ENCODE measurements at places on chromosomes 16 and 17.

DNA sequence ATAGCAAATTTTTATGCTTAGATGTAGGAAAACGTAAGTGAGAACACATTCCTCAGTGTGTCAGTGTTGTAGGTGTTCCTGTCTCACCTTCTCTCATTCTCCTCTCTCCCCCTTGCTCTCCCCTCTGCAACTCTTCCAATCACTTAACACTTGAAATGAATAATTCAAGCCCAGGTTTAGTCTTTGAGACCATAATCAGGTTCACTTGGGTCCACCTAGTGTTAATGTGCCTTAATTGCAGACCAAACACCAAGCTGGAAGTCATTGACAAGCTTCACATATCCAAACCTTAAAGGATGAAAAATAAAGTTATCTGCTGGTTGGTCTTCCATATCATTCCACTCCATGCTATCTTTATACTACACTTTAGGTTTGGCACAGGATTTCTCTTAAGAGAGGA, 37.0 kb downstream of the STXBP4 start:
- no peak for DNase-seq

- DNase-seq = no peak
These were observed 64.6 kb downstream of the ANKFN1 start for GRCh38 chr17:56217921-56218320.

DNA sequence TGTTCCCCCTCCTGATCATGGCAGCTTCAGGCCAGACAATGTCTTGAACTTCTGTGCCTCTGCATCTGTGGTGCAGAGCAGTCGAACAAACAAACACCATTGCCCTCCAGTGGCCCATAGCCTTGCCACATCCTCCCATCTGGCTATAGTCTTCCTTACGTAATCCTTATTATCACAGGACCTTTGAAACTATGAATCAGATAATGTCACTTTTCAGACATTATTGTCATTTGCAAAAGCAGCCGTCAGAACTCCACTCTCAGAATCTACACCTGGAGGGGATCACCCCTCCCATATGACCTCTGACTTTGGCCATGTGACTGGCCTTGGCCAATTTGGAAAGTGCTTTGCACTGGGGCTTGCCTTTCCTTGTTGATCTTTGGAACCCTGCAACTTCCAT, 387.3 kb downstream of the MAF start:
- DNase-seq = no peak

DNA sequence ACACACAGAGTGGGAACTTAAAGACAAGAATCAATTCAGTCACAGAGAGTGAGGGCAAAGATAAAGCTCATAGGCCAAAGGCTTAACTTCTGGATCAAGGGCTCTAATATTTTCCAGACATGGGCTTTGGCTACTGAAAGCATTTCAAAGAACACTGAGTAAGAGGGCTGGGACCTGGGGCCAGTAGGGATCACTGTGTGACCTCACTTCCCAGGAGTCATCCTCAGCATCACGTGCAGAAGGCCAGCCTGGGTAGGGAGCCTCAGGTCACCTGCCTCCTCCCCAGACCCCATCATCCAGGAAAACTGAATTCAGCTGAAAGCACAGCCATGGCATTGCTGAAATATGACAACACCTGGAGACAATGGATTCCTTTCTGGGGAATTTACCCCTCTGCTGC, 163.5 kb downstream of the RAB11FIP4 start:
- DNase-seq = no peak

DNA sequence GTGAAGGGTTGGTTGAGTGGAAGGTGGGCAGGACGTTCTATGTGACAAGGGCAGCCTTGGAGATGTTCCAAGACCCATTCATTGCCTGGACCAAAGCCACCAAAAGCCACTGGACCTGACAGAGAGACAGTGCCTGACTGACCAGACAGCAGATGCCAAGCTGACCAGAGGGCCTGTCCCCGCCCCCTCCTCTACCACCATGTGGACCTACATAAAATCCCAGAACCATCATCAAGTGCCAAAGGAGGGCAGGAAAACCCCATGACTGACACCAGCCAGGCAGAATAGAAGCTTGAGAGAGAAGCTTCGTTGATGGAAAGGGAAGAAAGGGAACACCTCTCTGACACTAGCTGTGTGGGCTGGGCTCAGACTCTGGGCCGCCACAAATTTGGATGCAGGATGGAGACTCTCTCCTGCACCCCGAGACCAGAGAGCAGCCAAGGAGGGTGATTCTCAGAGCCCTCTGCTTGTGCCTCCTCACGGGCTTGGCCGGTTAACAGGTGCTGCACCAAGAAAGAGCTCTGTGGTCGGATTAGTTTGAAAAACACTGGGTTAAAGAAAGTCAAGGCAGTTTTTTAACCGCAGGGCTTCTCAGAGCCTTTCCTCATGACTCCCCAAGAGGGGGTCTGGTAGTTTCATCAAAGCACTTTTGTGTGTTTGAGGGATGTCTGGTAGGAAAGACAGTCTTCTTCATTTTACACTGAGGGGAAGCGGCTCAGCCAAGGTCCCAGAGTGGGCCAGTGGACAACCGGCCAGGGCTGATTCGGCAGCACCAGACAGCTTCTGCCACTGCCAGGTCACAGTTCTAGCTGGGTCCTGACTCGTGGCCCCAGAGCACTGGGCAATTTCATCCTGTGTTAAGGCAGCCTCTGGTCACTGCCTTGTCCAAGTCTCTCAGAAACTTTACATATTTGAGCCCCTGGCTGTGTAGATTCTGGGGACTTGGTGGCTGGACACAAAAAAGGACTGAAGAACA, 1.7 kb downstream of the TNFRSF13B start:
- no peak for DNase-seq

DNA sequence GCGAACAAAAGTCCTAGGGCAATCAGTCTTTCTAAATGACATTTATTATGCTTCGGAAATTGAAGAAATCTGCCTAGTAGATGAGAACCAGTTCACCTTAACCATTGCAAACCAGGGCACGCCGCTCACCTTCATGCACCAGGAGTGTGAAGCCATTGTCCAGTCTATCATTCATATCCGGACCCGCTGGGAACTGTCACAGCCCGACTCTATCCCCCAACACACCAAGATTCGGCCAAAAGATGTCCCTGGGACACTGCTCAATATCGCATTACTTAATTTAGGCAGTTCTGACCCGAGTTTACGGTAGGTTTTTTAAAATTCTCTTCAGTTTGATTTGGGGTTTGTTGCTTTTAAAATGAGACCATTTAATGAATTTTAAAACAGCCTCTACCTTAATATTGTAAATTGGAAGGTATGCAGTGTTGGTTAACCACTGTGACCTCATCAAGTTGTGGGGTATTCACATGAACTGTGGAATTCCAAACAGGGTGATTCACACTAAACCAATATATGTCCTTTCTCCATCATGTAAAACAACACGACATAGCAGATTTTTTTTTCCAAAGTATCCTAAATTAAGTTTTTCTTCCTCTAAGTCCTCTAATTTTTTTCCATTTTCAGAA, 6.2 kb upstream of the EVI2A start:
- DNase-seq = no peak

DNA sequence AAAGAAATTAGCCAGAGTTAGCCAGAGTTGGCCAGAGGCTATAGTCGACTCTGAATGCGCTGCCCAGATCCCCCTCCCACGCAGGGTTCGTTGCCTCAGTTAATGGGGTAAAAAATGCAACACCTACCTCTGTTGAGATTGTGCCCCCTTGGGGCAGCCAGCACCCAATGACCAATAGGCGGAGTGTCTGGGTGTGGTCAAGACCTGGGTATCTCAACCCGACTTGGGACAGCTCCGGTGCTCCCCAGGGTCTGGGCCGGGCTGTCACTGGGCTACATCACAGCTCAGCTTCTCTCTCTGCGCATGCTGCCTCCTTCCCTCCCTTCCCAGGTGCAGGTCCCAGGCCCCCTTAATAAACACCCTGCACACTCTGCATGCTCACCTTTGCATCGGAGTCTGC, 59.6 kb upstream of the GCSH start:
- DNase-seq = no peak

GRCh38 chr17:49339354-49339753, 22.7 kb downstream of the ZNF652 start:
- DNase-seq = no peak

DNA sequence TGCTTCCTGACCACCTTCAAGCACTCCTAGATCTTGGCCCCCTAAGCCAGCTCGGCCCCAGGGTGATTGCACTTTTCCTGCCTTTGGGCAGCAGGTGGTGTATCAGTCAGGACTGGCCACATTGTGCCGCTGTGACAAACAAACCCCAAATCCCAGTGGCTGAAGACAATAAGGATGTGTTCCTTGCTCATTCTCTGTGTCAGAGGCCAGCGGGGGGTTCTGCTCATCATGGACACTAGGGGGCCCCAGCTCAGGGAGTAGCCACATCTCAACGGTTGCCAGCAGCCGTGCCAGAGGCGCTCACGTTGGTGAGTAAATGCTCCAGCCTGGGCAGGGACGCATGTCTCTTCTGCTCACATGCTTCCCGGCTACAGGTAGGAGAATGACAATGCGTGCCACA, 60.4 kb downstream of the ZDHHC7 start:
- no peak for DNase-seq

DNA sequence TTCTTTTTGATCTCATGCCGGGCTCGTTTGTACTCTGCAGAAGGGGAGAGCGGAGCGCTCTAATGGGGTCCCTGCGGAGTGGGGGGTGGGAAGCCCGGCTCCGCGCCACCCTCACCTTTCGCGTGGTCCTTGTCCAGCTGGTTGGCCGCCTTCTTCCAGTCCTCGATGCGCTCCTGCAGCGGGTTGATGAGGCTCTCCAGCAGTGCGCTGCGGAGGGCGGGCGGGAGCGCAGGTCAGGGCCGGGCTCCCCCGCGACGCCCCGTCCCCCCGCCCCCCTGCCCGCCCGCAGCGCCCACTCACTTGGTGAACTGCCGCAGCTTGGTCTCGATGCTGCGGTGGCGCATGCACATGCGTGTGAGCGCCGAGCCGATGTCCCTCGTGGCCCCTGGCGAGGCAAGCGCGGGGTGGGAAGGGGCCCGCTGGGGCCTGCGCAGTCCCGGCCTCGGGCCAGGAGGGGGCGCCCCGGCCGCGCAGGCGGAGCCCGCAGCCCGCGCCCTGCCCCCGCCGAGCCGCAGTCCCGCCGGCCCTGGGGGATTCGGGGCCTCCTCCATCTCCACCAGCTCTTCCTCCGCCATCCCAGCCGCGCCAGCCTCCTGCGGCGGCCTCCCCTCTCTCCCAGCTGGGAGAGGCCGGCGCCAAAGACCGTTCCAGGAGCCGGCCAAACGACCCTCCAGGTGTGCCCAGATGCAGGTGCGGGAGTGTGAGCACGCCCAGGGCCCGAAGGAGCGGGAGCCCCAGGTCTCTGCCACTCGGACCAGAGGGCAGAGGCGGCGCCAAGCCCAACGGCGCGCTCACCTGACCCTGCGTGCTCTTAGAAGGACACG, 6.0 kb downstream of the MTSS2 start:
- peak; percentile 45 for DNase-seq

- DNase-seq = no peak
These were observed 142.3 kb downstream of the ABCC12 start for GRCh38 chr16:48013491-48013901.

DNA sequence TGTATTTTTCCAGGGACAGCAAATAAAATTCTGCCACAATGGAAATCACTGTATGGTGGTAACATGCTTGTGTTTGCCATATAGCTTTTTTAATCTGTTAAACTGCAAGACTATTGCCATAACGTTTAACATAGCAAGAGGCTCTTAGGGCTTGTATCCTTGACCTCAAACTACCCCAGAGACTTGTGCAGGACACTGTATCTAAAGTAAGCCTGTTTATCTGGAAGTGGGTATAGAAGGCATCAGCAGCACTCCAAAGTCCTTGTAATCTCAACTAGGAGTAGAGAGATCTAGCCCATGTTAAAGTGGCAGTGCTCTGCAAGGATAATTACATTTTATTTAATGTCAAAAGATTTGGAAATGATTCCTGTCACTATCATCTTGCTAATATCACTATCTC, 1424.1 kb downstream of the CDH11 start:
- DNase-seq = no peak

GRCh38 chr17:50787106-50787505, 19.8 kb upstream of the ANKRD40CL start:
- DNase-seq = no peak

- DNase-seq = no peak
These were observed 139.4 kb downstream of the CCDC182 start for GRCh38 chr17:57605675-57606105.

DNA sequence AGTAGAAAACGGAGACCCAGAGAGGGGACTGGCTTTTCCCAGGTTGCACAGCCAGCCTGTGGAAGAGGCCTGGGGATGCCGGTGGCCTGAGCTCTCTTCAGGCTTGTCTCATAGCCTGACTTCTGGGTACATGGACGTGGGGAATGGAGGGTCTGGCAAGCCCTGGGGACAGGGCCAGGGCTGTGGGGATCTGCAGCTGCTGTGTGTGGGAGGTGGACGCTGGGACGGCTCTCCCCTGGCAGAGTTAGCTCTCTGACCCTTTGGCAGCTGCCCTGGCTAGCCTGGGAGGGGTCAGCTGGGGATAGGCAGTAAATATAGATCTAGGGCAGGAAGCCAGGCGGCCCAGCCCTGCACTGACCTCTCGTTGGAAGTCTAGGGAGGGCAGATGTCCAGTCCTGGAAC, 20.5 kb downstream of the SLC4A1 start:
- DNase-seq = peak; percentile 65

GRCh38 chr17:6240601-6241000, 170.4 kb downstream of the WSCD1 start:
- DNase-seq = no peak

DNA sequence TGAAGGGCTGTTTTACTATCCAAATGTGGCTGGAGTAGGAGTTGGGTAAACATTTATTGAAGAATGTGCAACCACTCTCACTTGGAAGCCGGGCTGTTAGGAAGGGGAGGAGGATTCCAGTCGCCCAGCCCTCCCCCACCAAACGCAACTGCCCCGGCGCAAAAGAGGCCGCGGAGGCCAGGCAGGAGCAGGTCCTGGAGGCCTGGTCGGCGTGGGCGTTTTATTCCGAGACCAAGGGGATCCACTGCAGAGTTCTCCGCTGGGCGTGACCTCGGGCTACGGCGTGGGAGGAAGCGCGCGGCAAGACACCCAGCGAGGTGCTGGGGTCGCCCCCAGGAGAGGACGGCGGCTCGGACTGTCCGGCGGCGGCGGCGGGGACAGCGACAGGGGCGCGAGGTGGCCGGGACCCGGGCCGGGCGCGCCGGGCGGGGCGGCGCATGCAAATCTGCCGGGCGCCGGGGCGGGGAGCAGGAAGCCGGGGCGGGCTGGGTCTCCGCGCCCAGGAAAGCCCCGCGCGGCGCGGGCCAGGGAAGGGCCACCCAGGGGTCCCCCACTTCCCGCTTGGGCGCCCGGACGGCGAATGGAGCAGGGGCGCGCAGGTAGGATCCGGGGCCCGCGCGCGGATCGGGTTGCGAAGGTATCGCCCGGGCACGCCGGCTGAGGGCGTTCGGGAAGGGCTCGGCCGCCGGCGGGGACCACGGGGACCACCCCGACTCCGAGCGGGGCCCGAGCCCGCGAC, at the start of gene IL4R:
Gene IL4R, plus strand, starts transcription at position 553 of the 739 bp plus-strand sequence. CDS start 26,230 bp downstream, outside the sequence.
- peak; percentile 74 for DNase-seq

DNA sequence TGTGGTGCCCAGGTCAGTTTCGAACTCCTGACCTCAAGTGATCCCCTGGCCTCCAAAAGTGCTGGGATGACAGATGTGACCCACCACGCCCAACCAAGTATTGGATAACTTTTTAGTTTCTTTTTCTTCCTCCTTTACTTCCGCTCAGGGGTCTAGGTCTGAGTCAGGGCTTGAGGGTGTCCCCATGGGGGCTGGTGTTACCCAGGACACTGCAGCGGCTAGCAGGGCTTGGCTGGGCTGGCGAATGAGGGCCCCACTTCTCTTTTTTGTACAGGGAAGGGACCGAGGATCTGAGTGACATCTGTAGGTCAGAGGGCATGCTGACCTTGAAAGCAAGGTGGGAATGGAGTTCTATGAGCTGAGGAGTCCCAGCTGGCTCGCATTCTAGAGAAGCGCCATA, 24.9 kb downstream of the RAB11FIP3 start:
- DNase-seq = no peak

GRCh38 chr16:1079786-1080525, 7.4 kb downstream of the SSTR5 start:
- no peak for DNase-seq

All from left ventricle myocardium inferior (tissue), 1 donor.